ENCODE measurements at places on chromosomes 4 and X.

DNA sequence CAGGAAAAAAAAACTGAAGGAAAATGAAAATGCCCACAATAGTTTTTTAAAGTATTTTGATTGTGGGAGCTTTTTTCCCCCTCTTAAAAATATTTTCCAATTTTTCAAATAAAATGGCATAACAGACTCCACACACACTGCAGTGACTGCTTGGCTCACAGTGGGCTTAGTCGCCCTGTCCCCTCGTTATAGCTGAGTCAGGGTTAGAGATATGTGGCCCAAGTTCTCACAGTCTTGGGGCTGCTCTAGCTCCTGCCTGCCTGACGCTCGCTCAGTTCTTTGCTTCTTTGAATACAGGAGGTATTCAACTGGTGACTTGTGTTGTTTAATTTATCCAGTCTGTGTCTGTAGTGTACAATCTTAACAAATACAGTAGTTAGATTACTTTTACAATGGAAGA is 47.7 kb downstream of the BEND2 start:
- DNase-seq: no peak

DNA sequence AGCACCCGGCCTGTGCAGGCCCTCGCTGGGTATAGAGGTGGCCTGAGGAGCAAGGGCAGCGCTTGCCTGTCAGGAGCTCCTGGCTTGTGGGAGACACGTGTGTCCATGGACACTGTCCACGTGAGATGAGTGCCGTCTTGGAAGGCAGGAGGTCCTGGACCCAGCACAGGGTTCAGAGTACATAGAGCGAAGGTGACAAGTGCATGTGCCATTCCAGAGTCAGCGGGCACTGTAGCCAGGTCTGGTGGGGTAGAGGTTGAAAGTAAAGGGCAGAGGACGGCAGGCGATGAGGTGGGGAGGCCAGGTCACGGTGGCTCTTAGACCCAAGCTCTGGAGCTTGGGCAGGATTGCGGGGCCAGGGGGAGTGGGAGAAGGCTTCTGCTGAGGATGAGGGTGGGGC is 28.4 kb upstream of the TADA2B start:
- DNase-seq: no peak

DNA sequence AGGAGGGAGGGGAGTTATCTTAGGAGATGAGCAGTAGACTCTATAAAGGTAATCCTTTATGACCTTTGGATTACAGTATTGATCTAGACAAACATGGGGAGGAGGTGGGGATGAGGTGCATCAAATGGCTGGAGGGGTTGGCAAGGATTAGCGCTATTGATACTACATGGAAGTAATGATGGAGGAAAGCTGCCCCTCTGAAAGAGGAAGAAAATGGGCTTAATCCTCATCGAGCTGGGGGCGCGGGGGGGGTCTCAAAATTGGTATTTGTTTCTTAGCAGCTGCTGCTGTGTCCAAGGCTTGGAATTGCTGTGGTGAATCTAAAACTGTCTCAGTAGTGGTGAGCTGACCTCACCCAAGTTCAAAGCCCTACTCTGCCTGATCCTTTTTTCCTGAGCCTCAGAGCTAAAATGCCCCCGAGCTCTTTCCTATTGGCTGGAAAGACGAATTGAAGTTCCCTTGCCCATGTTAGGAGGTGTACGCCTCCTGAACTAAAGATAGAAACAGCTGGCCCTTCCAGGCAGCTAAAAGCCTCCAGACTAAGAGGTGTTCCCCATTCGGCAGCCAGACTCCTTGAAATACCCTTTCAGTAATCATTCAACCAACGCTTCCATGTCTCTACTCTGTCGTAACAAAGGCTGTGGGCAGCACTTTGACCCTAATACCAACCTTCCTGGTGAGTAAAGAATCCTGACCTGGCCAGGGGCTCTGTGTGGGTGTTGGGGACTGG is at the start of gene ITGB1BP2:
Gene ITGB1BP2, plus strand, starts transcription at position 556 of the 730 bp plus-strand sequence. Its CDS starts 57 bp downstream, at position 613.
- DNase-seq: peak; percentile 76

DNA sequence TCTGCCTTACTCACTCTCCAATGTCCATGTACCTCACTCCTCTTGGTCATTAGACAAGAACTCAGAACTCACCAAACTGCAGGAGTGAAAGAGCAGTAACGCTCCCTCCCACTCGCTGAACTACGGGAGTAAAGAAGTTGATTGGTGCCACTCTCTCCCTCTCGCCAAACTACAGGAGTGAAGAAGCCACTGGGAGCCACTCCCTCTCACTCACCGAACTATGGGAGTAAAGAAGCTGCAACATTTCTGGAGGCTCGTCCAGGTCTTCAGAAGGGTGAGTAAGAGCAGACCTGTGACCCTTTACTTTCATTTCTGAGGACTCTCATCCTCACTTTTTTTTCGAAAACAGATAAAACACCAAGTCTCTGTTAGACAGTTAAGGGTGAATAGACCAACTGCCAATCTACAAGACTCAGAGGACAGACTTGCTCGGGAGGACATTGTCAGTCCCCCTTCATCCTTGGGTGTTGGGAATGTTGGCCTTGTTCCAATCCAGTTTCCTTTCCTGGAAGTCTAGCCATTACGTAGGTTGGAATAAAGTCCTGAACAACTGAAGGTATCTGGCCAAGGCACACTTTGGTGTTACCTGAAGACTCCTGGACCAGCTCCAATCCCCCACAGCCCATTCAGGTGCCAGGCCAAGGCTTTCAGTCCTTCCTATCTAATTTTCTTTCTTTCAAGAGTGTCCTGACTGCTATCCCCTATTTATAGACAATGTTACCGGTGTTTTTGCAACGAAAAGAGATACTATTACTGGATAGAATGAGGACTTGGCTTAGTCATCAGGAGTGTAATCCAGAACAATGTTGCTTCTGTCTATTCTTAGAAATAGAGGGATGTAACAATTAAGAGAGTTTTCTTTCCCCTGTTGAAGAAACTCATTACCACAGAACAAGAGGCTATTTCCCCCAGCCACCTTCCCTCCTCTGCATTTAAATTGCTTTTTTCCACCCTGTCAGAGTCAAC is 11.0 kb upstream of the COL25A1 start:
- no peak for DNase-seq

GRCh38 chr4:158521484-158522088 is at the start of gene RXFP1:
RXFP1 (plus strand) TSS chr4:158521882; CDS start chr4:158521977, 95 bp downstream.
- DNase-seq: no peak

Measured in RPMI7951 (cell line).